RWPE2 (cell line): ENCODE measurements at places on chromosomes 11 and 22.
A peak's percentile ranks its signal among the peaks of the same experiment; 100 is the strongest.

GRCh38 chr22:37229805-37230672 lies 14.0 kb downstream of the RAC2 start:
- peak; percentile 38 for DNase-seq

GRCh38 chr11:94150704-94151685 lies 22.4 kb downstream of the PANX1 start:
- DNase-seq = no peak

- DNase-seq = no peak
Observed at GRCh38 chr11:17478070-17478469, 1.4 kb upstream of the ABCC8 start.

- DNase-seq = no peak
Observed at GRCh38 chr22:20002636-20003035, 14.0 kb downstream of the ARVCF start.

DNA sequence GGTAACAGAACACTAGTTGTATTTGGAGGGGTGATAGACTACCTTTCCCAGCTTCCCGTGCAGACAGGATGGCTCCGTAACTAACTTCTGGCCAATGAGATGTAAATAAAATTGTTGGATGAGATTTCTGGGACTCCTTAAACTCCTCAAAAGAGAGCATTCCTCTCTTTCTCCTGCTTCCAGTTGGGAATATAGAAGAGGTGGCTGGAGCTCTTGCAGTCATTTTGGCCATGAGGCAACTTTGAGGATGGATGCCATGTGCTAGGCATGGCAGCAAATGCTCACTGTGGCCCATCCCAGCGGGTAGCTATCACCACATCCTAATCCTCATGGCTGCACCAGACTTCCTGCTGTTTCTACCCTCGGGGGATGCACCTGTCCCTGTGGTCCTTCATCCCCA lies 7.4 kb downstream of the MB start:
- no peak for DNase-seq

- DNase-seq = no peak
Observed at GRCh38 chr22:49554741-49555140, 272.9 kb downstream of the BRD1 start.

GRCh38 chr11:34601609-34602008 lies 19.3 kb upstream of the EHF start:
- DNase-seq = no peak

- DNase-seq = no peak
Observed at GRCh38 chr22:26579331-26579886, 10.5 kb downstream of the TPST2 start.

DNA sequence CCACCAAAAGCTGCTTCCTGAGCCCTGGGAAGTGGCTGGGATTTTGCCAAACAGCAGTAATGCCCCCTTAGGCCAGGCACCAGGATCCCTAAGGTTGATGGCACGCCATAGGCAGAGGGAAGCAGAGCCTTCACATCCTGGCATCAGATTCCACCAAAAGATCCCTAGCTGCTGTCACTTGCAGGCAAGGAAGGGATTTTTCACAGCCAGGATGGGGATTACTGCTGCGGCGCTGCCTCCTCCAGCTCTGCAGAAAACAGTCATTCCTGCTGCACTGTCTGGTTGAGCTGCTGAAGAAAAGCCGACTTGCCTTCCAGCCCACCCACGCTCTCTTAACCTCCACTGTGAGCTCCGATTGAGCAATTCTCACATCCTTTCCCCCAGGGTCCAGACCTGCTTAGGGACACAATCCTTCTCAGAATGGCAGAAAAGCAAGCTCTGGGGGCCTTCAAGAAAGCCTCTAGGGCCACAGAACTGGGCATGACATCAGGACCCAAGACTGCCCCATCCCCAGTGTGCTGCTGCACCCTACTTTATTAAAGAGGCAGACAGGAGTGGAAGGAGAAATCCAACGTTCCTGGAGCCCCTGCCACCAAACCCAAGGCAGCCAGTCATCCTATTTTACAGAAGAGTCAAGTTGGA lies 19.9 kb downstream of the SYN3 start:
- no peak for DNase-seq

DNA sequence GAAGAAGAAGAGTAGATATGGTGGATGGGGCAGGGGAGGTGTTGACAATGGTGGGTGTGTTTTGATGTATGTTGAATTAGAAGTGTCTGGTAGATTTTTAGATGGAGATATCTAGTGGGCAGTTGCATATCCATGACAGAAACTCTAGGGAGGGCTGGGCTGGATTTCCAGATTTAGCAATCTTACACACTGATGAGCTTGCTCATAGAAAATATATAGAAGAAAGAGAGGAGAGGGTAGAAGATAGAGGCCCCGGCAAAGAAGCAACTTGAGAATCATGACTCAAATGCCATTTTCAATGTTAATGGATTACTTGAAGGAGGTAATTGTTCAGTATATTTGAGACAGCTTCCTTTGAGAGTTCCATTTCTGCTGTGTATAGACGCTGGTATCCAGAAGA lies 8.2 kb downstream of the REXO2 start:
- DNase-seq = no peak

DNA sequence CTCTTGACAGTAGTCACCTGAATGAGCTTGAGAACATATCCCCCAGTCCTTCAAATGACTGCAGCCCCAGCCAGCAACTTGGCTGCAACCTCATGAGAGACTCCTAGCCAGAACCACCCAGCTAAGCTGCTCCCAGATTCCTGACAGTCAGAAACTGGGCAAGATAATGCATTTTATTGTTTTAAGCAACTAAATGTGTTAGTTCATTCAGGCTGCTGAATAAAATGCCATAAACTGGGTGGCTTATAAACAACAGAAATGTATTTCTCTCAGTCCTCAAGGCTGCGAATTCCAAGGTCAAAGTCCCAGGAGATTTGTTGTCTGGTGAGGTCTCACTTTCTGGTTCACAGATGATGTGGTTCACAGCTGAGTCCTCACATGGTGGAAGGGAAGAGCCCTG lies 5.8 kb upstream of the PAMR1 start:
- DNase-seq = no peak

GRCh38 chr11:128491195-128491936 lies 96.0 kb downstream of the ETS1 start:
- no peak for DNase-seq

GRCh38 chr22:47032091-47032943 lies 269.9 kb downstream of the TBC1D22A start:
- peak; percentile 39 for DNase-seq

DNA sequence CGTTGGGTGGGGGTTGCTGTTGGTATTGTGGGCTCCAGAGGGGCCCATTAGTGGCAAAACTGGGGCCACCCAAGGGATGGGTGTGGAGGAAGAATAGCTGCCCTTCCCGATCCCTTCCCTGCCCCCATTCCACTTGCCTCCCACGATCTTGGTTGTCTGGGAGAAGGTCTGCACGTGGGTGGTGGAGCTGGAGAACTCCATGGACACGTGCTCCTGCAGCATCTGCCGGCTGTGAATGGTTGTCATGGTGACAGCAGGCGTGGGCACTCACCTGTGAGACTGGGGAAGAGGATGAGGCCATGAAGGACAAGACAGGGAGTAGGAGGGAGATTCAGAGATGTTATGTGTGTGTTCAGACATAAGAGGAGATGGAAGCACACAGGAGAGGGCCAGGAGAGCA lies 2.0 kb downstream of the IGSF22 start:
- no peak for DNase-seq

DNA sequence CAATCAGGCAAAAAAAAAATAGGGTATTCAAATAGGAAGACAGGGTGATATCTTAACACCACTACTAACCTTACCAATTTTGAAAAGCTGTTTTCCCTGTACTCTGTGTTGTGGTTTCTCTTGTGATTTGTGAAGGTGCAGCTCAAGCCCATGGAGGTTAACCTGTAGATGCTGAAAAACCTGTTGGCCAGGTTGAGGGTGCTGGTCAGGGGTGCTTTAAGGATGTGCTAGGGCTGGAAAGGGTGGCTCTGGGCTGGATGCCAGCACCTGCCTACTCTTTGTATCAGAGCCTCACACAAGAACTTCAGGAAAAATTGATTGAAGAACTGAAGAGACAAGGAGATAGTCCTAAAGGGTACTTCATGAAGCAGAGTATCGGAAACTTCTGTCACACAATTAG lies 18.3 kb upstream of the OR5M8 start:
- no peak for DNase-seq

DNA sequence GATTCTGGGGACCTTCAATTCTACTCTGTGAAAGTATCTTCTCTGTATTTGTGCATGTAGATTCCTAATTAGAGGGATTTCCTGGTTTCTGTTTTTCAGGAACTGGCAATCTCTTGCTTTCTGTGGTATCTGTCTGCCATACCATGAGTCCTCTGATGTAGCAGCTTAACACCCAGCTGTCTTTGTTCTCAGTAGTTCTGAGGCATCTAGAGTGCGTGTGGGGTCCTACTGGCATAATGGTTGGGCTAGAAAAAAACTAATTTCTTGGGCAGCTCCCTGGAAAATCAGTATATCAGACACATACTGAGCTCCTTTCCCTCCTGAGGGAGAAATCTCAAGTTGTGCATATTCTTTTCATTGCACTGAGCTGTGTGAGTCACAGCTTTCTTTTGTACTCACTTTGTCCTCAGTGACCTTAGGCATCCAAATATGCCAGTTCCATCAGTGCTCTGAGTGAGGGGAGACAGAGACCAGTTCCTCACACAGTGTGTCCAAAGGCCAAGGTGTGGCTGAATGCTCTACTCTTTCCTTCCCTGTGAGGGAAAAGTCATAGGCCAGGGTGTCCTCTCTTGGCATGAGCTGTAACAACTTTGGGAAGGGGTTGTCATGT lies 35.5 kb upstream of the SLC22A24 start:
- no peak for DNase-seq

GRCh38 chr22:34105461-34106062 lies 185.3 kb upstream of the LARGE1 start:
- no peak for DNase-seq

- DNase-seq = no peak
Observed at GRCh38 chr11:3056296-3057068, 741 bp downstream of the CARS1 start.

- no peak for DNase-seq
Observed at GRCh38 chr11:91248199-91248807, 976.3 kb upstream of the FAT3 start.

GRCh38 chr22:40348025-40348658 lies 1.8 kb downstream of the ADSL start:
- DNase-seq = no peak

- no peak for DNase-seq
Observed at GRCh38 chr22:33539902-33540751, 380.1 kb downstream of the LARGE1 start.

DNA sequence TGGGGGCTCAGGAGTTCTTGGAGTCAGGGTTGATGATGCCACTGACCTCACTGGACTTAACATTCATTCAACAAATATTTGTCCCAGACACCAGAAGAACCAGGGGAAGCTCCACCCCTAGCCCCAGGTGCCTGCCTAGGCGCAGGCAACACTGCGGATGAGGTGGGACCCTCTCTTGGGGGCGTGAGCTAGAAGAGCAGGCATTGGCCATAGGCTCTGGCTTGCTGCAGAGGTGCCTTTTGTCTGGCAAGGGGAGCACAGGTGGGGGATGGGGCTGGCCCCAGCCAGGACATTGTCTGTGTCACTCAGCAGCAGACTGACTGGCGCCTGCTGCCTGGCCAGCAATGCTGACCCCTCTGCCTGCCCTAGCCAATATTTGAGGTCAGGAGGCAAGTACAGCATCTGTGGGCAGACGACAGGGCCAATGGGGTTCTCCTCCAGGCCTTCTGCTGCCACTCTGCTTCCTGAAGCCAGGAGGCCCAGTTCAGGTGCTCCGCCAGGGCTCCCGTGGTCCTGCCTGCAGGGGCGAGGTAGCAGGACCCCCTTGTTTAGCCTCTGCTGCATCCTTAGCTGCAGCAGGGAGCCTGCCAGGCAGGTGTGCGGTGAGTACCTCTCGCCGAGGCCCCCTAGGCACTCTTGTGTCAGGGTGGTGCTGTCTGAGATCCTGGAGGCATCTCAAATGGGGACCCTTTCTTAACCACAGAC lies 4.0 kb downstream of the LINC01488 start:
- no peak for DNase-seq

DNA sequence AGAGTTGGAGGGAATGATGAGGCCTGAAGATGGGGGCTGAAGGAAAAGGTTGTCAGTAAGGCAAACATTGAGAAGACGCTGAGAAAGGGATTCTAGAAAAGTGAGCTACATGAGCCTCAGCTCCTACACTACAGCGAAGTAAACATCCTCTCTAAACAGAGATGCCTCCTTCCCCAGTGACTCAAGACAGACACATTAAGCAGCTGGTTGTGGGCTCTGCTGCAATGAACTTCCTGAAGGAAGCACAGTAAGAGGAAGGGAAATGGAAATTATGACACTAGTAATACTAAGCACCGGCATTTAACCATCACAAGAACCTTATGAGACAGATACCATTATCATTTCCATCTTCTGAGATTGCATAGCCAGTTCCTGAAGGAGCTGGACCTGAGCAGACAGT lies 190.5 kb downstream of the C11orf87 start:
- no peak for DNase-seq

- no peak for DNase-seq
Observed at GRCh38 chr22:36435516-36436415, 45.7 kb downstream of the TXN2 start.

DNA sequence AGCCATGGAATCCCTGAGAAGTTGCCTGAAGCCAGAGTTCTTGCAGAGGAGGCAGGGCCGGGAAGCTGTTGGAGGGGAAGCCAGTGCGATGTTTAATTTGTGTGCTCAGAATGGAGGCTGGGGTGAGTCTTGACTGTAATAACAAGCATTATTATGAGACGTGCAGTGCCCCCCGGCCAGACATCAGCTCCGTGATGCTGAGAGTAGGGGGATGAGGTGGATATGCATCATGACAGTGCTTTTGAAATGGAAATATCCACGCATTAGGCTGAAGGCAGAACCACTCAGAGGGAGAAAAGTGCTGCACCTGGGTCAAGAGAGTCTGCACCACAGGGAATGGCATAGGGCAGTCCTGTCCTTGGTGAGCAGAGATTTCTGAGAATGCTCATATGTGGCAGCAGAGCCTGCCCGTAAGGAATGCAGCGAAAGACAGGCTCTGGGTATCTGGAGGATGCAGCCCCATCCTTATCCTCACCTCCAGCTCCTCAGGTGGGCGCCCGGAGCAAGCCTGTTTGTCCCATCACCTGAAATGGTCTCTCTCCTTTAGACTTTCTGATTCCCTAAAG lies 37.6 kb upstream of the SEZ6L start:
- DNase-seq = no peak

DNA sequence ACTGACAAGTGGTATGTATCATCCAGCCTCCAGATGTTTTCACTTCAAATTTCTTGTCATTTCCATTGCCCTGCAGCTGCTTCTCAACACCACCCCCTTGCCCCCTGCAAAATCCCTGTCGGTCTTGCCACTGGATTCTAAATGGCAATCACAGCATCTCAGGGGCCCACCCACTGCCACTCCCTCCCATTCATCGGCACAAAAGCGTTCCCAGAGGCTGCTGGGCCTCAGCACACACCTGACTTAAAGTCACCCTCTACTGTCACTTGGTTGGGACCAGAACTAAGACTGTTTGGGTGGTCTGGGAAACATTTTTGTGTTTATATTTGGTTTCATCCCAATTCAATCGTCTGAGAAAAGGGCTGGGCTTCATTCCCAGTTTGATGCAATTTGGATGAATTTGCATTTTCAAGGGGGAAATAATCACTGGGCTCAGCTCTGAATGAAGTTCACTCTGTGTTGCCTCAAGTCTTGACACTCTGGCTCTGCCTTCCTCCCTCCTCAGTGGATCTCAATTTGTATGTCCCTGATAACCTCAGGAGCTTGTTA lies 27.1 kb downstream of the SYT13 start:
- DNase-seq = no peak
